Fibroblast of skin of right biceps (primary cell): ENCODE measurements at places on chromosomes 4 and X.
A peak's percentile ranks its signal among the peaks of the same experiment; 100 is the strongest.

DNA sequence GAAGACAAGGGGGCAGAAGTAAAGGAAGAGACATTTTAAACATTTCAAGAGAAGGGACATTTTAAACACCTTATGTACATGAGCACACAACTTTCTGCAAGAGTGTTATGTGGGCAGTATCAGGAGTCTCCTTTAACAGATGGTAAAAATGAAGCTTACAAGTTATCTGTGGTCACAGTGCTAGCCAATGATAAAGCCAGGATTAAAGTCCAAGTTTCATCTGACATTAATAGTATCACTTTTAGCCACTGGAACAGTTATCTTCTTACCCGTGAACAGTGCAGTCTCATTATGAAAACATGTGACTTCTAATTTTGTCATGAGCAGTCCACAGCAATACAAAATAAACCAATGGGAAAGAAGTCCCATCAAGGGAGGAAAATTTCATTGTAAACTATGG, 627.9 kb upstream of the AGA start:
- no peak for DNase-seq

GRCh38 chrX:153873282-153874084, 12.5 kb downstream of the L1CAM start:
- no peak for DNase-seq

GRCh38 chr4:98945297-98945850, 16.4 kb upstream of the EIF4E start:
- peak; percentile 17 for DNase-seq

GRCh38 chr4:10117359-10118047, 904 bp upstream of the WDR1 start:
- DNase-seq, result peak; percentile 36

GRCh38 chr4:107870236-107870635, 45.5 kb downstream of the SGMS2 start:
- no peak for DNase-seq

DNA sequence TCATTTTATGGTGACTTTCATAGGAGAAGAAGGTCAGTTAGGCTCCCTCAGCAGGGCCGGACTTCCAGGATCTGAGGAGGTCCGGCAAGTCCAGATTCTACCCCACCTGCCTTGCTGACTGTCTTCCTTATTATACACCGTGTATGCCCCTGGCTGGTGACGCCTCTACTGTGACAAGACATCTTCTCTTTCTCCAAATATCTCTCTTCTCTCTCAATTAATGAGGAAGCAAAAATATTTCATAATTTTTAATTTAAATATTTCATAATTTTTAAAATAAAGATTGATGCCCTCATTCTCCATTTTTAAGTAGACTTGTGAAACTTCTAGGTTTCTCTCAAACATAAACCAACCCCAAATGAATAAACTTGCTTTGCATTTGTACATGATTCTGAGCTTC, 202.5 kb downstream of the NSUN7 start:
- no peak for DNase-seq

- DNase-seq, result peak; percentile 12
Observed at GRCh38 chr4:124085561-124086180, 626.9 kb downstream of the ANKRD50 start.
